T-cell (primary cell): ENCODE measurements at places on chromosomes 12 and 14.
A peak's percentile ranks its signal among the peaks of the same experiment; 100 is the strongest.

GRCh38 chr12:57455374-57456144, 452 bp downstream of the INHBE start:
- no peak for DNase-seq

GRCh38 chr12:33794954-33795353, 227.3 kb upstream of the ALG10 start:
- DNase-seq: no peak

DNA sequence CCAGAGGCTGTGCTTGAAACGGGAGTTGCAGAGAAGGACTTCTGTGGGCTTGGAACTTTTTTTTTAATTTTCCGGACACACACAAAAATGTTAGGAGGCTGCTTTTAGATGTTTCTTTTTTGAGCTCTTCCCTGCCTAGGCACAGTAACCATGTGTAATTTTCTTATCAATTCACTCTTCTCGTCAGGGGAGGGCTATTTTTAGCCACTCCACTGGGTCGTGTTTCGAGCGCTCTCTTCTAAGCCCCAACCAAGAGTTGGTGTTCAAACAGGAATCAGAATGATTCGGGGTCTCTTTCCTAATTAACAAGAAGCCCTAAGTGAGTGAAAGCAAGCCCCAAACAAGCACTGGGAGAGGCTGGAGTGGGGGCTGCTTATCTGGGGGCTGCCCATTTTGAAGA, 162.6 kb downstream of the CHST11 start:
- DNase-seq: no peak

- no peak for DNase-seq
Observed at GRCh38 chr12:57460841-57461275, 1.3 kb downstream of the GLI1 start.

- DNase-seq: no peak
Observed at GRCh38 chr14:88233915-88234314, 89.2 kb downstream of the KCNK10 start.

GRCh38 chr14:55404173-55404854, 7.3 kb downstream of the ATG14 start:
- DNase-seq: no peak

GRCh38 chr12:130337488-130338303, at the start of gene PIWIL1:
Gene PIWIL1 (plus strand): TSS chr12:130337887. CDS start chr12:130342592, 4,705 bp downstream.
- no peak for DNase-seq

DNA sequence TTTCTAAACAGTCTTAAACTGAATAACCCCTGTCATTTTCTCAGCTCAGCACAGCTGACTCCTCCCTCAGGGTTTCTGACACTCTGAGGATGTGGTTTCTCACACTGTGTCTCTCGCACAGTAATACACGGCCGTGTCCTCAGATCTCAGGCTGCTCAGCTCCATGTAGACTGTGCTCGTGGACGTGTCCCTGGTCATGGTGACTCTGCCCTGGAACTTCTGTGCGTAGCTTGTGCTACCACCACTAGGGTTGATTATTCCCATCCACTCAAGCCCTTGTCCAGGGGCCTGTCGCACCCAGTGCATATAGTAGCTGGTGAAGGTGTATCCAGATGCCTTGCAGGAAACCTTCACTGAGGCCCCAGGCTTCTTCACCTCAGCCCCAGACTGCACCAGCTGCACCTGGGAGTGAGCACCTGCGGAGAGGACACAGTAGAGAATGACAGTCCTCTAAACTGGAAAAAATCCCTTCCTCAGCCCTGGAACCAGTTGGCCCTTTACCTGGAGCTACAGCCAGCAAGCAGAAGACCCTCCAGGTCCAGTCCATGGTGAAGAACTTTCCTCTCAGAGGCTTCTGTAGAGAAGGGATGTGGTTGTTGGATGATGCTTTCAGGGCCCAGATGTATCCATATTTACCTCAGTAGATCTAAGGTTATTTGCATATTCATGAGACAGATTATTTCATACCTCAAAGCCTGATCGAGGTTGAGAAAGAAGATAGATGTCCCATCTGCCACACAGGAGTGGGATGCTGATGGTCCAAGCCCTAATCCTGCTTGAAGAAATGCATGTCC, 984.8 kb downstream of the TMEM121 start:
- peak; percentile 67 for DNase-seq

DNA sequence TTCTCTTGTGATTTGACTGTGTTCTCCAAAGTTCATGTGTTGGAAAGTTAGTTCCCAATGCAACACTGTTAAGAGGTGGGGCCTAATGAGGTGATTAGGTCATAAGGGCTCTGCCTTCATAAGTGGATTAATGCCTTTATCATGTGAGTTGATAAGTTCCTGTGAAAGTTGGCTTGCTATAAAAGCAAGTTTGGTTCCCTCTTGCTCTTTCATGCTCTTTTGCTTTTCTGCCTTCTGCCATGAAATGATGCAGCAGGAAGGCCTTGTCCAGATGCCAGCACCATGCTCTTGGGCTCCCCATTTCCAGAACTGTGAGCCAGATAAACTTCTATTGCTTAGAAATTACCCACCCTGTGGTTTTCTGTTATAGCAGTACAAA, 41.9 kb downstream of the SLC16A7 start:
- DNase-seq: no peak

DNA sequence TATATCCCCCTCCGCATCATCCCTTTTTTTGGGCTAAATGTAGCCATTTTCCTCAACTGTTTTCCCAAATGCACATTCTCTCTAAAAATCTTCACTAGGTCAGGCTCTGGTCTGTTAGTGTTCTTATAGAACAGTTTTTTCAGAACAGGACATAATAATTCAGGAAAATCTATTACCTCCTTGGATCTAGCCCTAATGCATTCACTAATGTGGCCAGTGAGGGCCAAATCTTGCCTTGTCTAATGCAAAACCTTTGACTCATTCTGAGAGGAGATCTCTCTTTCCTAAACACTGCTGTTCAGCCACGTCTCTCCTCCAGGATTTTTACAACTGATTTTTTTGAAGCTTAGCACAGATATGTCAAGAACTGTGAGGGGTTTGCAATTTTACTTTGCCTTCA, 15.5 kb downstream of the C14orf132 start:
- no peak for DNase-seq

GRCh38 chr12:31560516-31560915, 30.4 kb downstream of the DENND5B start:
- DNase-seq: no peak

DNA sequence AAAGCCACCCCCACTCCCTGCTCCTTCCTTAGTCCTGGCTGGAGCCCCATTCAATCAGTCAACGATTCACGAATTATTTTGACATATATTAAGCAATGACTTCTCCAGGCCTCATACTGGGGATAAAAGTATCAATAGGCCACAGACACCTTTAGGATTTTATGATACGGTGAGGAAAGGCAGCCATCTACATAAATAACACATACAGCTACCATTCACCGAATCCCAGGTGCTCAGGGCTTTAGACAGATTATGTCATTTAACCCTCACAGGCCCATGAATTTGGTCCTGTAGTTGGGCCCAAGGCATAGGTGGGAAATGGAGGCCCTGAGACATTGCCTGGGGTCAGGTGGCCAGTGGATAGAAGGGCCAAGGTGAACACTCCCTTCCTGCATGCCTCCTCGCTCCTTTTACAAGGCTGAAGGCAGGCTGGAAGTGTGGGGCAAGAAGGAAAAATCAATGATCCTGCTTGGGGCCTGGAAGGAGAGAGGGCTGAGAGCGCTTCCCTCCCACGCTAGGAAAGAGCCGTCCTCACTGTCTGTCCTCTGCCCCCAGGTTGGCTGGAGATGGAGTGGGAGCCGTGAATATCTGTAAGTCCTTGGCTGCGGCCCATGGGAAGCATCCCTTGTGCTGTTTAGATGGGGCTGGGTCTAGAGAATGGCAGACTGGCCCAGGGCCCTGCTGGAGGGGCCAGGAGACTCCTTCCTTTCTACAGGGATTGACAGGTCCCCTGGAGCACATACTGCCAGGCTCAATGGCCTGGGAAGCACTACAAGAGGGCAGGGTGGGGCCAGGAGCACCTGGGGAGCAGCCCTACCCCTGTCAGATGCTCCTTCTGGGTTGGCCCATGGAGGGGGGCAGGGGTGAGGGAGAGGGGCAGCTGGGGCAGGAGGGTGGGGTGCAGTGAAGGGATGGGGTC, 14.8 kb downstream of the KRT7 start:
- no peak for DNase-seq

GRCh38 chr12:103169-103981, 36.8 kb downstream of the IQSEC3 start:
- DNase-seq: no peak

DNA sequence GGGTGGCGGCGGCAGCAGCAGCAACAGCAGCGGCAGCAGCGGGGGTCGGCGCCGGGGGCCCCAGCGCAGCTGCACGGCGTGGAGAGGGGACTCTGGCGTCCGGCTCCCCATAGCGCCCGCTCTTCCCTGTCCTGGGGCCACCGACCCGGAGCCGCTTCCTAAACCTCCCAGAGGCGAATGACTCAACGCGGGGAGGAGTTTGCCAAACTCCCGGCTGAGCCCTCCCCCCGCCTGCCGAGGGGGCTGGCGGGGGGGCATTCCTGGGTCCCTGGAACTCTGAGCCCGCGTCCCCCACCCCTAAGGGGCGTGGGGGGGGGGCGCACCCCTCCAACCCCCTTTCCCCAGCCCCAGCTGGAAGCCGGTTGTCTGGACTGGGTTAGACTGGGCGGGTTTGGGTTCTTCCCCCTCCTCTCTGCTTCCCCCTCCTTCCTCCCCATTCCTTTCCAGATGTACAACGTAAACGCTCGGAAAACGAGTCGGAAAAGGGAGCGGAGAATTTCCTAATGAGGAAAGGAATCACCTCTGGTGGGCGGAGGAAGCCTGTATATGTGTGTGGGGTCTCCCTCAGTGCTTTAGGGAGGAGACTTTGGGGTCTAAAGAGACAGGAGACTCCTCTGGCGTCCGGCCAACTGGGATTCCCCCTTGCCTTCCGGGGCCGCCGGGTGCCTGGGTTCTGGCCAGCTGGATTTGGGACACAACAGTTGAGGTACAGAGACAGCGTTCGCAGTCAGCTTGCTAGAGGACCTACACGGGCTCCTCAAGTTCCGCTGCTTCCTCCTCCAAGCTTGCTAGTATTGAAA, at the start of gene ITGA5:
Gene ITGA5 (minus strand): TSS at position 179 of the 800 bp plus-strand sequence. CDS start 68 bp downstream, at position 111.
- peak; percentile 44 for DNase-seq

- DNase-seq: no peak
Observed at GRCh38 chr14:78605025-78605762, 435.0 kb downstream of the NRXN3 start.

DNA sequence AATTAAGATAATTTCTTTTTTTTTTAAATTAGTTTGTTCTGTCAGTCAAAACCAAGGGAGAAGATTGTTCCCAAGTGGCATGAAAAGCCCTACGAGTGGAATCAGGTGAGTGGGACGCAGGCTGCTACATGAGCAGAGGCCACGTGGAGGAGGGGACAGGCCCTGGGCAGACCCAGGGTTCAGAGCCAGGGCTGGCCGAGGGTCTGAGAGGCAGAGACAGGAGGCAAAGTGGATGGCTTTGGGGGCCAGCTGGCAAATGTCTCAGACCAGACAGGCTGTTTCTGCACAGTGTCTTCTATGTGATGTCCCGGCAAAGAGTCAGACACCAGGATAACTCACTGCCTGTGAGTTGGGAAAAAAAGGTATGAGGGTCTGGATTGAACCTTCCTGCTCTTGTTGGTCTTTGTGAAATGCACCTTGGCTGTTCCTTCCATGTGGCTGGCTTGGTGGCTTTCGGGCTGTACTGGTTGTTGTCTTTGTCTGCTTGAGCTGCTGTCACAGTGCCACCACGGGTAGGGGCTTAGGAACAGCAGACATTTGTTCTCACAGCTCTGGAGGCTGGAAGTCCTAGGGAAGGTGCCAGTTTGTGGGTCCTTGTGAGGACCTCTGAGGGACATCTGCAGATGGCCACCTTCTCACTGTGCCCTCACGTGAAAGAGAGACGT, 35.8 kb upstream of the ASPG start:
- DNase-seq: no peak

- no peak for DNase-seq
Observed at GRCh38 chr12:1848745-1849144, 28.4 kb downstream of the LRTM2 start.

GRCh38 chr12:102740141-102740955, 176.7 kb downstream of the PAH start:
- DNase-seq: no peak

DNA sequence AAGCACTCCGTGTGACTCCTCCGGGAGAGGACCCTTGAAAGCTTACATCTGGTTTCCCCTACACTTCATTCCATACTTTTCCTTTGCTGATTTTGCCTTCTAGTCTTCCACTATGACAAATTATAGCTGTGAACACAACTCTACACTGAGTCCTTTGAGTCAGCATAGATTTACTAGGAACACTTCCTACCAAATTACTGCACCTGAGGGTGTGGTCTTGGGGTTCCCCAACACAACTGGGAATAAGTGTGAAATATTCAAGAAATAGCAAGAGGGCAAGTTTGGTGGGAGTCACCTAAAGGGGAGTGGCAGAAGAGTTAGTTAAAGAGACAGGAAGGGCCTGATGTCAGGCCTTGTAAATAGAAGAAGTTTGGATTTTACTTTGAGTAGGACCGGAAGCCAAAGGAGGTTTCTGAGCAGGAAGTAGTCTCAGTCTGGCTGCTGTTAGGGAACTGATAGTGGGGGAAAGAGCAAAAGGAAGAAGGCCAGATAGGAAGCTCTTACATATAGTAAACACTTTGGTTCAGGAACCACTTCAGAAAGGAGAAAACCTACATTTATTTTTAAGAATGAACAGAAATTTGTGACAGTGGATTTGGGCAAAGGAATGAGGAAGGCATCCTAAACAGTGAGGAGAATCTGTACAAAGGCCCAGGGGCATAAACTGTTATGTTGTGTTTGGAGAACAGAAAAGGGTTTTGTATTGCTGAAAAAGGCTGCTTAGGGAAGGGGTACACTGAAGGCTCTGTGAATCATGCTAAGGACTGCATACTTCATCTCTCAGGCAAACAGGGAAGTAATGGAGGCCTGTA, 14.2 kb downstream of the SEL1L start:
- no peak for DNase-seq

DNA sequence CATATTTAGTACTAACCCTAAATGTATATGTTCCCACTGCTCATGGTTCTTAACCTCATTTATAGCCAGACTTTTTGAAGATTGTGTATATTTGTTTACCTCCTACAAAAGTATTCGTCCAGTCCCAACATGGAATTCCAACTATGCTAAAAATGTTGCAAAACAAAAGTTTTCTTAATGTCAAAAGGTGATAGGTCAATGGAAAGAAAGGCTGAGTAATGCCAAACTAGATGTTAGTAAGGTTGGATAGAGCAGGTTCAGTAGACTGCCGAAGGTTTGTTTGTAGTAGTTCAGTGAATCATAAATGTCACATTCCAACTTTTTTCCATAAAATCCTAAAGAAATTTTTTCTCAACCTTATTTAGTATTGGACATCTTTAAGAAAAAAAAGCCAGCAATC, 874.5 kb downstream of the FLRT2 start:
- DNase-seq: no peak

DNA sequence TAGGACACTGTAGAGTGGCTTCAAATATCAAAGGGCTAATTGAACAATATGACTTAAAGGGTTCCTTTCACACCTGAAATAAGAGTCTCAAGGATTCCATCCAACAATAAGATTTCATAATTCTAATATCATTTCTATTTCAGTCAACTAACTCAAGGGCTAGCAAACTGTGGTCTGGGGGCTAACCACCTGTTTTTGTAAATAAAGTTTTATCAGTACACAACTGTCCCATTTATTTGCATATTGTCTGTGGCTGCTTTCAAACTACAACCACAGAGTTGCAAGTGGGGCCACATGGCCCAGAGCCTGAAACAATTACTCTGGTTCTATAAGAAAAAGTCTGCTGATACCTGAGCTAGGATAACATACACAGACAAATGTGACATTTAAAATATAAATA, 29.1 kb downstream of the MED13L start:
- DNase-seq: no peak
